NCI-H1417 (cell line): ENCODE measurements at places on chromosomes 6 and 20.
A peak's percentile ranks its signal among the peaks of the same experiment; 100 is the strongest.

DNA sequence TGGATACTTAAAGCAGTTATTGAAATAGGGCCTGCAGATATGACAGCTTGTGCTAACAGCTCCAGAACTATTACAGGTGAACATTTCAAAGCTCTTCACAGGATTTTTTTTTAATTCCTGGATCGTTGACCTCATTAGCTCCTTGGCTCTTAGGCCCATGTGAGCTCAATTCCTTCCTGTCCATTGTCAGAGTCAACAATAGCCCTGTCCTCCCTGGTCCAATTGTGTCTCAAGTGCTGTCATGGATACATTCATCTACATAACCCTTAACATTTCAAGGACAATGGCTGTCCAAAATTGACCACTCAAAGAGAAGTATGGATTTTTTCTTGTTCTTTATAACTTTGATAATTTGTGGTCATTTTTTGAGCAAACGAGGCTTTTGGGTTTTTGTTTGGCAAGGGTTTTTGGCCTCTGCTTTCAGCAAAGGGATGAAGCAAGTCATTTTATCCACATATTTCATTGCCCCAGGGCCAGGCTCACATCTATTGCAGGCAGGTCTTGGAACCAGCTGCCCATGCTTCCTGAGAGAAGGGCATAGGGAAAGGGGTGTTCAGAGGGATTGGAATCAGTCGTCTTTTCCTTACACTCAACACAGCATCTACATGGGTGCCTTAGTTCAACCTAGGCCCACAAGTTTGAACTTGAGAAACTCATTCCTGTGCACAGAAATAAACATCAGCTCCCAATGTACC, 282.1 kb downstream of the TPBG start:
- DNase-seq: no peak

DNA sequence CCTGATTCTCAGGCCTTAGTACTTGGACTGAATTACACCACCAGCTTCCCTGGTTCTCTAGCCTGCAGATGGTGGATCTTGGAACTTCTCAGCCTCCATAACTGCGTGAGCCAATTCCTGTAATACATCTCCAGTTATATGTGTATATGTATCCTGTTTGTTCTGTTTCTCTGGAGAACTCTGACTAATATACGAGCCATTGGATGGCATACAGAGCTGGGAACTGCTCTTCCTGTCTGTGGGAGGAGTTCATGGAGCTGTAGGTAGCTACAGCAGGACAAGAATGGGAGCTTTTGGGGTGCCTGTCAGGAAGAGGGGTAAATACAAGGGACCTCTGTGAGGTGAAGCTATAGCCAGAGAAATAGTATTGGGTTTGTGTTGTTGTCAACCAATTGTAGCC, 41.2 kb downstream of the TMEM14A start:
- DNase-seq: no peak

- peak; percentile 62 for DNase-seq
Measured at GRCh38 chr6:34953061-34954025, 64.3 kb downstream of the ANKS1A start.

DNA sequence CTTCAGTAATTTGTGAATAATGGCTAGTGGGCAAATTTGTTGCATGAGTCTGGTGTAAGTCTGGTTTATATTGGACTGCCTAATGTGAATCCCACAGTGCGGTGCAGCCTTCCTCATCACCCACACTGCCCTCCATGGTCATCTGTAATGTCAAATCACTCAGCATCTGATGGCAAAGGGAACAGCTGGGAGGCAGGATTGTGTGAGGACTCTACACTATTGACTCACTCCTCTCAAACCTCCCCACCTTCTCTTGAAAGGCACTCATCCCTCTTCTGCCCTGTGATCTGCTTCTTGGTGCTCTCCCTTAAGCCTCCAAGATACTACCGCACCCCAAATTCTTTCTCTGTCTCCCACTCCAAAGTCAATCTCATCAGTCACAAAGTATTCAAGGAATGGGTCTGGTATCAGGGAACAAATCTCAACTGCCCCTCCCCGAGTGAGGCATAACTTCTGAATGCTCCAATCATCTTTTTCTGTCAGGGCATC, 146.0 kb upstream of the BEND6 start:
- DNase-seq: peak; percentile 26

GRCh38 chr6:55632953-55633352, 54.0 kb upstream of the HMGCLL1 start:
- DNase-seq: no peak

GRCh38 chr6:31416394-31417014, 13.1 kb downstream of the MICA start:
- DNase-seq: no peak

DNA sequence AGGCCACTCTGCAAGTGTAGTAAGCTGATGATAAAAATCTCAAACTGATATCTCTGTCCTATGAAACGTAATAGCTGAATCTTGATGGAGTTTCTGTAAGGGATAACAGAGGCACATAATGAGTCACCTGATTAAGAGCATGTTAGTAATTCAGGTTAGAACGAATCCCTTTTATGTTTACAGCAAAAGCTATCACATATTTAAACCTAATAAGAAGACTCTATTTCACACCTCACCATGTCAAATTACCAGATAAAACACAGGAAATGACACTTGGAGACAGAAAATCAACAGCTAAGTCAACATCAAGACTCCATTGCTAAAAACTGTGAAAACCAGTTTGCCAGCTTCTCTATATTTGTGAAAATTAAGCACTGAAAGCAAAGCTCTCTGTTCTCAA, 11.8 kb downstream of the CST7 start:
- DNase-seq: peak; percentile 57

GRCh38 chr6:162100096-162100495, 627.5 kb downstream of the PRKN start:
- DNase-seq: no peak

DNA sequence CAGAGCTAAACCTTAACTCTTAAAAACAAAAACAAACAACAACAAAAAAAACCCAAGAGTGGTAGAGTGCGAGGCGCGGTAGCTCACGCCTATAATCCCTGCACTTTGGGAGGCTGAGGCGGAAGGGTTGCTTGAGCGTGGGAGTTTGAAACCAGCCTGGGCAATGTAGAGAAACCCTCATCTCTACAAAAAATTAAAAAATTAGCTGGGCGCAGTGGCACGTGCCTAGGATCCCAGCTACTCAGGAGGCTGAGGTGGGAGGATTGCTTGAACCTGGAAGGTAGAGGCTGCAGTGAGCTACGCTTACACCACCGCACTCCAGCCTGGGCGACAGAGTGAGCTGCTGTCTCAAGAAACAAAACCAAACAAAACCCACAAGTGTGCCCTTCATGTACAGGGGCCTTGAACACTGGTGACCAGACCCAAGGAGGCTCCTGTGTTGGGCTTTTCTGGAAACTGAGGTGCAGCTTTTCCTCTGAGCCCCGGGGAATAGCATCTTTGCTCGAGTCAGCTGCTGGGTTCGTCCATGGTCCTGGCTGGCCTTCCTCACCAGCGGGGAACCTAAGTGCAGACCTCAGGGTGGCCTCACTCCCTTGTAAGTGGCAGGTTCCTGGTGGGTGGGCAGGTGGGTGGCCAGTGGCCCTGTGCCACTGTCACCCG, 39.9 kb downstream of the PYGB start:
- no peak for DNase-seq

- no peak for DNase-seq
Measured at GRCh38 chr6:45998524-45998923, 17.1 kb downstream of the CLIC5 start.

DNA sequence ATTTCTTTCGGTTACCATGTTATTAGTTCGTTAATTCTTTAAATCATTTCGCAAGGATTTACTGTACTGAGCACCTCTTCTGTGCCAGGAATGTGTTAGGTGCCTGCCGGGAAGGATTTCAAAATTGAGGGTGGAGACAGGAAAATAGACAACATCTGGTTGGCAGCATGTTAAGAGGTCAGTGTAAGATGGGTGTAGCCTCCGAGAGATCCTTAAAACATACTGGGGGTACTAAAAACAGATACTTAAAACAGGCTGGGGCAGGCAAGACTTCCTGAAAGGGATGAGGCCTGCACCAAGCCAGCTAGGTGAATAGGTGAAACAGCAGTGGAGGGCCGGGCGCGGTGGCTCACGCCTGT, 178.0 kb upstream of the SGK1 start:
- no peak for DNase-seq

GRCh38 chr6:142045380-142046278, 87.1 kb upstream of the GJE1 start:
- no peak for DNase-seq

DNA sequence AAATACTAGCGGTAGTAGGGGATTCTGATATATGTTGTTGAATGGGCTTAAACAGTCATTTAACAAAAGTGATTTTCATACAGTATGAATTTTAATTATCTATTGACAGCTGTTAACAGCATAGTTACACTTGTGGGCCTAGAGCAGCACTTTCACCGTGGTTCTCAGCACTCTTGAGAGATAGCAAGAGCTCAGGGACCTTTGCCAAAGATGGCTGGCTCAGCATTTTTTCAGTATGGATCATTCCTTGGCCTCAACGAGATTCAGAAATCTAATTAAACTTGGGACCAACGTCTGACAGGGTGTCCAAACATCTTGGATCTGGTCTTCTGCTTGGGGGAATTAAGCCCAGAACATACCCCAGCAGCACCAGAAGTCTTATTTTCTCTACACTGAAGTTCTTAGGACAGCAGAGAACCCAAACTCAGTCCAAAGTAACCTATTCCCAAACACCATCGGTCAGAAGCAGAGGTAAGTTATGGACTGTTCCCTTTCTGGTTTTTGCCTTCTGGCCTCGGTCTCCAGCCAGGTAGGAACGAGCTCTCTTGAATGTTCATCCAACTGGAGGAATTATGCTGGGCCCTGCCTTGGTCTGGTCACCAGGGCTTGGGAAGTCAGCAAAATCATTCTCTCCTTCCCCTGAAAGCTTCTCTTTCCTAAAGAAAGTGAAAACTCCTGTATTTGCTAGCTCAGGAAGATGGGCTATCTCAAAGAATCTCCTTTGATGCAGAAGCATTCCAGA, 25.7 kb downstream of the PRPH2 start:
- DNase-seq: no peak

GRCh38 chr6:125974214-125974866, 12.0 kb upstream of the TRMT11 start:
- peak; percentile 67 for DNase-seq

DNA sequence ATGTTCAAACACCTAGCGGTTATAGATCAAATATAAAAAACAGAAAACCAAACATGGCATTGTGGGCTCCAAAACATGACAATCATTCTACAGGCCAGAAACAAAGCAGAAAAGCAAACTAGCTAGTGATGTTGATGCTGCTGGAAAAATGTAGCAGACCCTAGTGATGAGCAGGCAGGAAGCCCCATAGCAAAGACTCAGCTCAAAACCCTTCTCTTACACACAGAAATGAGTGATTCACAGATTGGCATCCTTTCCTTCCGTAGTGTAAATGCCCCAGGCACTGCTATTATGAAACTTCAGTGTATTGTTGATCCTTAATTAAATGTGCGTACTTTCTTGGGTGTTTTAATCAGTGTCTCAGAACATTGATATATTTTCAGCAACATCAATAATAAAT, 425.1 kb downstream of the UTRN start:
- no peak for DNase-seq

DNA sequence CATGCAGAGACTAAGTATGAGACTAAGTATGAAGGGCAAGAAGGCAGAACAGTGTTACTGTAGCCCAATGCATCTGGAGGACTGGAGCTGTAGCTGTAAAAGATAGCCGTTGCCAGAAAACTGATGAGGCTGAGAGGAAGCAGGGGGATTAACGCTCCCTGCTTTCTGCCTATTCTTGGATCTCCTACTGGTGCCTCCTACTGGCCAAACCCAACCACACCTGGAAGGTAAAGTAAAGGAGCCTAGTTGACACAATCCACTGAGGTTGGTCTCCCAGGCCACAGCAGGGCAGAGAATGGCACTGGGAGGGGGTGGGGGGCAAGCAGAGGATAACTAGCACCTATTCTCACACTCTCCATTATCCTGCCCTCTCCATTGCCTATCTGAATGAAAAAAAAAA, 105.0 kb upstream of the MRPS10 start:
- no peak for DNase-seq

DNA sequence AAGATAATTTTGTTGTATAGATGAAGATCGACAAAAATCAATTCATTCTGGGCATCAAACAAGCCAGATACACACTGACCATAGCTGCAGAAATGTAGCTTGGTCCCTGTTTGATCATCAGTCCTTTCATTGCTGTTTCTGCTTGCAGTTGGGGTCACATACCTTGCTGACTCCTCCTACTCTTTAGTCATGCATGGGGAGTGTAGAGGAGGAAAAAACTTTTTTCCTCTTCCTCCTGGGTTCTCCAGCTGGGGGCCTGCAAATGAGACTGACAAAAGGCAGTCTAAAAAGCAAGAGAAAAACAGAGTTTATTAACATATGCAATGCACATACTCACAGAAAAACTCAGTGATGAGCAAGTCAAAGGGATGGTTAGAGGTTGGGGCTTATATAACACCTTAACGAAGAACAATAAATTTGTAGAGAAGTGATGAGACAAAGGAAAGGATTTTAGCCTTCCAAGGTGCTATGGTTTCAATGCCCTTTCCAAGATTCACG, 105.8 kb downstream of the QRSL1 start:
- no peak for DNase-seq

DNA sequence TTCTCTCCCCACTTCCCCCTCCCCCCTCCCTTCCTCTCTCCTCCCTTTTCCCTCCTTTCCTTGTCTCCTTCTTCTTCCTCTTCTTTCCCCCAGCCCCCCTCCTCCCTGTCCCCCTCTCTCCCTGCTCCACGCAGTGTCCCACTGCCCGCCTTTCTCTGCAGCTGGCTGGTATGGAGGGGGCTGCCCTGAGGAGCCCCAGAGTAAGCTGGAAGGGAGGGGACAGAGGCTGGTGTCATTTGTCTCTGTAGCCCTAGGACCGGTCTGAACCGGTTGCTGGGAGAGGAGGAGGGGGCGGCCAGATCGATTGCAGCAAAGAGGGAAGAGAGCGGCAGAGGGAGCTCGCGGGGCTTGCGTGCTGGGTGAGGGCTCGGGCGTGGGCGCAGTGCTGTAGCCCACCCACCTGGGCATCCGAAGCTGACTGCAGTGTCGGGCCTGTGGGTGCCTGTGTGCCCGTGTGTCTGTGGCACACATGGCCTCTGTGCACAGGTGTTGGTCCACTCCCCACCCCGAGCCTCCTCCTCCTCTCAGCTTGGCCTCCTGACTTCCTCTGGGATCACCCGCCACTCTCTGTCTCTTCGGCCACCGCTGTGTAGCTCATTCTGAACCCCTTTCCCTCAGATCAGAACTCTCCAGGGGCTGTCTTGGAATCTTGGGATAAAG, 50.6 kb downstream of the SRC start:
- DNase-seq: peak; percentile 97

DNA sequence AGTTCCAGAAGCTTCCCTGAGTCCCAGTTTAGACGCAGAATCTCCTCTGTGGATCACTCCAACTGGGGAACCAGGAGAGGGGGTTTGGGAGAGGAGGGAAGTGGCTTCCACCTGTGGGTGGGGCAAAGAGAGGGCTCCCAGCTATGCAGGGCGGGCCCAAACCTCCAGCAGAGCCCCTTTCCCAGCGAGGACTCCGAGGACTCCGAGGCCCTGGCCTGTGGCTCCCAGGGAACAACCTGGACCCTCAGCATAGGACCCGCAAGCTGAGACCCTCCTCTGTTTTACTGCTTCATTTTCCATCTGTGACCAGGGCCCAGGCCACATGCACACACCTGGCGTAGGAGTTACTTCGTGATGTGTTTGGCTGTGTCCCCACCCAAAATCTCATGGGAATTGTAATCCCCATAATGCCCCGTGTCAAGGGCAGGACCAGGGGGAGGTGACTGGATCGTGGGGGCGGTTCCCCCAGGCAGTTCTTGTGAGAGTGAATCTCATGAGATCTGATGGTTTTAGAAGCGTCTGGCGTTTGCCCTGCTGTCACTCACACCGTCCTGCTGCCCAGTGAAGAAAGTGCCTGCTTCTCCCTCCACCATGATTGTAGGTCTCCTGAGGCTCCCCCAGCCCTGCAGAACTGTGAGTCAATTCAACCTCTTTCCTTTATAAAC, 27.9 kb downstream of the NTSR1 start:
- no peak for DNase-seq
